LHCN-M2 (cell line): ENCODE measurements at places on chromosomes 6 and 20. TPM values are rescaled to one million over a fixed set of nuclear protein-coding genes. Genes with fewer than 3 reads are reported as not detected.

Gene FNDC11
- 0.13 and 0.46 TPM in 2 replicates for total RNA-seq

Gene GNAS-AS1
- total RNA-seq: 0.11 TPM in 1 of 2 replicates, not detected in the other

Gene LIN28B
- total RNA-seq: not detected in 2 replicates

DNA sequence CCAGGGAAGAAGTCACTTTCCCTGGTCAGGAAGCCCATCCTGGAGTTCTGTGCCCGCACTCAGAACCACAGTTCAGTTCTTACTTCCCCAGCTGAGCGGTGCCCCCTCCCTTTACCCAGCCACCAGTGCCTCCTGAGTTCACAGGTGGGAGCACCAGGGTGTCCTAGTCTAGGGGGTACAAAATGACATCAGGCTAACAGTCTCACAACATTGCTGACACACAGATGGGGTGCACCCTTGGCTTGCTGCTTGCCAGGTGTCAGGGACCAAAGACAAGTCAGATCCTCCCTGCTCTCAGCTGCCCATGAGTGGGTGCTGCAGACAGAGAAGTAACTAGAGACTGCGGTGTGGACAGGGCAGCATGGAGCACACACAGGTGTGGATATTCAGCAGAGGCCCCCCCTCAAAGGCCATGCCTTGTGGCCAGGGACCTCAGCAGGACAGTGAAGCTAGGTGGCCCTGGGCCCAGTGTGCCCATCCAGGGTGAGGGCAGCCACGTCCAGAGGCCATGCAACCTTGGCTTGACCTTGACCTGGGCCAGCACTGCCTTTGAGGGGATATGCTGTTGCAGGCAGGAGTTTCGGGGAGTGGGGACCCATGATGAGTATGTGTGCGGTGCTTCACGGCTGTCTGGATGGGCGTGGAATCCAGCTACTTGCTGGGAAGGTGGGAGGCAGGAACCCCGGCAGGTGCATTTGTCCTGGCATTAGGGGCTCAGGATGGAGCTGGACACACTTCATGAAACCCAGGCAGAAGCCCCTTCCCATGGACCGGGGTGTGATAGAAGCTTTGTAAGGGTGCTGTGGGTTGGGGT lies 110.4 kb upstream of the FRMD1 start:
- DNase-seq: no peak

DNA sequence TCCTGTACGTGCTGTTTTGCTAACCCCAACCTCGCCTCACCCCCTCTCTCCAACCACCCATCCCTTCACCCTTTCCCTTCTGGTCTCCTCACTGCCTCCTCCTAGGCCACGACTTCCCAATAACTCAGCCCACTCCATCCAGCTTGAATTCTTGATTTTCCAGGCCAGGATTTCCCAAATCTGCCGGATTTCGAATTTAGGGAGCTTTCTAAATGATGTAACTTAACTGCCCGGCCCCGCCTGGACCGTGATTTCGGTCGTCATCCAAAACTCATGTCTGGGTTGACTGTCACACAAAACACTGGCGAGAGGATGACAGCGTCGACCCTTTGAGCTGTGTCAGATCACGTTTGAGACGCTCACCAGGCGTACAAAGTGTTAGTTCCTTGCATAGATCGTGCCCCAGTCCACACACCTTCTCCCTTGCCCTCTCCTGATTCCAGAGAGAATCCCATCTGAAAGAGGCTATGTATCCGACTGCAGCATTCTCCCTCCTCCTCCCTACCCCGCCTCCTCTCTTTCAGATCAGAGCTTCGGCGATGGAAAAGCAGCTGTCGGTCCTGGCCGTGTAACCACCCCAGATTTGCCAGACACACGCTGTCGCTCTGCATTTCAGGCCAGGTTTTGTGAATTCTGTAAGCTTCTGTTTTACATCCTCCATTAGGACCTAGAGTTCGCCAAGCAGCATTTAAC lies 168.2 kb downstream of the GPX5 start:
- peak; percentile 24 for DNase-seq

DNA sequence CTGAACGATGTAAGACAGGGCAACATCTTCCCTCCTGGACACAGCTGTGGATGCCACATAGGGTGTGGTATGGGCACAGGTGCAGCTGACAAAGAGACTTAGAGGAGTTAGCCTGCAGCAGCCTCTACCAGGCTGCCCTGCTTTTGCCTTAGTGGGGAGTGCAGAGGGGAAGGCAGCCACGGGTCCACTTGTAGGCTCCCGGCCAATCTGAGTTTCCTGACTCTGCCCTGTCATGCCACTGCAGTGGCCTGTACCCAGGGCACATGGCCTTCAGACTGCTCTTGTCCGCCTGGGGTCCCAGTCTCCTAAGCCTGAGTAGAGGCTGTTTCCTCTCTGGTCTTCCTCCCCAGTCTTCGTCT lies 17.1 kb upstream of the CST9L start:
- DNase-seq: no peak

GRCh38 chr6:49713346-49713745 lies at the start of gene CRISP2:
Gene CRISP2 (minus strand): TSS chr6:49713543. CDS start chr6:49709196, 4,347 bp downstream.
- DNase-seq: no peak
